ENCODE measurements at places on chromosomes 5 and 9.
A peak's percentile ranks its signal among the peaks of the same experiment; 100 is the strongest.

- DNase-seq: no peak
These were observed 272.9 kb downstream of the PDE4D start for GRCh38 chr5:59620535-59621212.

GRCh38 chr9:33414268-33414667, 11.9 kb upstream of the AQP7 start:
- DNase-seq: no peak

- DNase-seq: peak; percentile 26
These were observed 1.1 kb upstream of the TLE4 start for GRCh38 chr9:79570448-79571308.

- peak; percentile 48 for DNase-seq
These were observed 20.7 kb downstream of the GOLGA2 start for GRCh38 chr9:128254855-128255759.

GRCh38 chr5:143218517-143219170, 184.8 kb downstream of the NR3C1 start:
- no peak for DNase-seq

- no peak for DNase-seq
These were observed 56.9 kb downstream of the HOMER1 start for GRCh38 chr5:79456890-79457583.

DNA sequence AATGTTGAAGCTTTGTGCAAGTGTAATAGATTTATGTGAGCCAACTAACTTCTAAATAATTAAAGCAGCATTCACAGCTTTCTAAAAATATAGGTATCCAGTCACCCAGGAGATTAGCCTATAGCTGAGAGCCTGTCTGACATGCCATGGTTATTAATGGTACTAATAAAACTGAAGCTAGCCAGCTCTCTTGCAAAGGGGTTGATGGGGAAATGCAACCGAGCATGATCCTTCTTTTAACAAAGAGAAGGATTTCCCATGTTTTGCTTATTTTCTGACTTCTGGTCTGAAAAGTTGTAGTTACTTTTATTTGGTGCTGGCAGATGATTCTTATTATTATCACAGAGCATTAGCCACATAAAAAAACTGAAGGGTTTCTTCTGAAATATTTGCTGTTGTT, 488.7 kb upstream of the CYLC2 start:
- no peak for DNase-seq

DNA sequence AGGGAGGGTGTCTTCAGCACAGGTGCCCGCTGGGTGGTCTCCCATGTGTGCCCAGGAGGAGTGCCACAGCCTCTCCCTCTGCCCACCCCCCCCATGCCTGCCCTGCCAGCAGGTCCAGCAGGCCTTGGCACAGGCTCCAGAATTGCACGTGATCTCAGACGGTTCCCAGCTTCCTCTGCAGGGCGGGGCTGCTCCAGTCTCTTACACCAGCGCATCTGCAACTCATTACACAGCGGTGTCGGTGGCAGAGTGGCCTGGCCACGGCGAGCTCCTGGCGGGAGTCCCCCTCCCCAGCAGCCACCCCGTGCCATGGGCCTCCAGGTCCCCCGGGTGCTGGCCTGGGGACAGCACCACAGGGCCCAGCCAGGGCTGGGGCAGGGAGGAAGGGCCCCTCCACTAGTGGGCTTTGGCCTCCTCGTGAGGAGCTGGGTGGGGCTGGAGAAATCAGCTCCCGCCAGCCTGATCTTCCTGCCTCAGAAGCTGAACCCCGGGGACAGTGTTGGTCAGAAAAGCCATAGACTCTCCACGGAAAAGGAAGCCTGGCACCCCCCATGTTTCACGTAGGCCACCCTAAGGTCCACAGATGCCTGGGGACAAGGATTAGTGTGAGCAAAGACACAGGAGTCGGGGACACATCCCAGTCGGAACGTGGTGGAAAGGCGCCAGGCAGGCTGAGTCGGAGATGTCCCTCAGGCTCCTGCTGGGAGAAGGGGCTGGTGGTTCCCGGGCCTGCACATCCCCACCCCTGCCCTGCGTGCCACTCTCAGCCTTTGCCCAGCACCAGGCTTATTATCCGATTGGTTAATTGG, 40.2 kb downstream of the RXRA start:
- DNase-seq: no peak

- DNase-seq: no peak
These were observed 8.6 kb upstream of the ANKRD33B start for GRCh38 chr5:10555277-10555684.

DNA sequence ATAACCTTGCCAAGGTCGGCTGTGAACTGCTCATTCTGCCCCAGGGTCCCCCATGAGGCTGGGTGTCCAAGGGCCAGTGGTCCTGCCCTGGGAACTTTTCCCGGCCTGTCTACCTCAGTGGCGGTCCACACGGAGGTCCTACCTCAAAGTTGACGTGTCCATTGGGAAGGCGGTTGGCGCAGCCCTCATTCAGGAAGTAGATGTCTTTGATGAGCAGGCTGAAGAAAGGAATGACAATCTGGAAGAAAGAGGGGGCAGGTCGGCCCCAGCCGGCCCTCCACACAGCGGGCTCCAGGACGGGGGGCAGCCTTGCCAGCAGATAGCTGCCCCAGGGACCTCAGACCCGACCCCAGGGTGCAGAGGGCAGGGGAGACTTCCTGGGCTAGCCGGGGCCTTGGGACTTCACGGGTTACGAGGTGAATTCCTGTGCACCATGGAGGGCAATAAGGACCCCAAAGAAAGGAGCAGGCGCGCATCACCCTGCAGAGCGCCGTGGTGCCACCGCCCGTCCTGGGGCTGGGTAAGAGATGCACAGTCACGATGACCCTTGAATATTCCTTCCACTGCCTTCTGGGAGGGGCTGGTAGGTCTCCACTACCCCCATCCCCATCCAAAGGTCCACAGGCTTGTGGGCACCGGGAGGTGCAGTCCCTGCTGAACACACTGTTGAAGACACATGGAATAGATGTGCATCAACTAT, 42.9 kb upstream of the RNF130 start:
- DNase-seq: no peak

GRCh38 chr9:96255698-96256097, 46.3 kb downstream of the HSD17B3 start:
- no peak for DNase-seq

DNA sequence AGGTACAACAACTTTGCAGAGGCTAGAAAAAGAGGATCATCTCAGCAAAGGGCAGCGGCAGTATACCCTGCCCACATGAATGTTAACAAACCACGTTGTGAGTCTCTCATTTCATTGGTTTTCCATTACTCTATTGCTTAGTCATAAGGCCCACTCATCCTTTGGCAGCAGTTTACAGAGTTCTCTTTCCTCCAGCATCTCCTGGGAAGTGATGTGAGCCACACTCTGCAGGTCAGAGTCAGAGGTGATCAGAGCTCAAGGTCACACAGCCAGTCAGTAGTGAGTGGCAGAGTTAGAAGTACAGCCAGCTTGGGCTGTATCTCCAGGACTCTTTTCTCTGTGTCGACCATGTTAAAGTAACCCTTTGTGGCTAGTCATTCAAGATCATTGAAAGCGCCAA, 599.6 kb upstream of the GRAMD2B start:
- DNase-seq: no peak

- DNase-seq: no peak
These were observed 28.2 kb upstream of the CPLX2 start for GRCh38 chr5:175842951-175843793.

- DNase-seq: no peak
These were observed 8.2 kb upstream of the ACO1 start for GRCh38 chr9:32376285-32376684.

GRCh38 chr9:121221664-121222055, 20.0 kb upstream of the RAB14 start:
- no peak for DNase-seq

GRCh38 chr9:86670536-86670935, 276.8 kb downstream of the GAS1 start:
- no peak for DNase-seq

- peak; percentile 8 for DNase-seq
These were observed 736 bp upstream of the GLDC start for GRCh38 chr9:6646293-6646636.

DNA sequence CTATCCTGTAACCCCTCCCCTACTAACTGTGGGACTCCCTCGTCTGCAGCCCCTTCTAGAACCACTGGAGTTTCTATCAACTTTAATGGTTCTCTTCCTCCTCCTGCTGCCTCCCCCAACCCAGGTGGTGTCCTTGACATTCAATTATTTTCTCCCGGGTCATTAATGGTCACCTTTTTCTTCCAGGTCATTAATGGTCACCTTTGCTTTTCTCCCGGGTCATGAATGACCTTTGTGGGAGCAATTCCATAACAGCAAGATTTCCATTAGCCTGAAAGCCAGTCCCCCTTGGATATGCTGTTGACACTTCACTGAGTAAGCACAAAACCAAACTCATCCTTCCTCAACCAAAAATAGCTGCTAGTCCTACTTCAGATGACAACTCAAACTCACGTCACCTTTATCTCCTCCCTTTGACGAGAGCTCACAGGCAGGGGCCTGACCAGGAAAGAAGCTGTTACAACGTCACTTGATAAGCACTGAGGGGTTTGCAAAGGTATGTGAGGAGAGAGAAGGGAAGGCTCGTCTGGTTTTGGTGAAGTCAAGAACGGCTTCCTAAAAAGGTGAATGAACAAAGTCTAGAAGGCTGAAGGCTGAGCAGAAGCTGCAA, 10.9 kb downstream of the CCDC127 start:
- DNase-seq: no peak

- no peak for DNase-seq
These were observed 6.6 kb downstream of the LHX2 start for GRCh38 chr9:124017929-124018729.

- DNase-seq: no peak
These were observed 138.3 kb downstream of the ZDHHC21 start for GRCh38 chr9:14554886-14555285.

DNA sequence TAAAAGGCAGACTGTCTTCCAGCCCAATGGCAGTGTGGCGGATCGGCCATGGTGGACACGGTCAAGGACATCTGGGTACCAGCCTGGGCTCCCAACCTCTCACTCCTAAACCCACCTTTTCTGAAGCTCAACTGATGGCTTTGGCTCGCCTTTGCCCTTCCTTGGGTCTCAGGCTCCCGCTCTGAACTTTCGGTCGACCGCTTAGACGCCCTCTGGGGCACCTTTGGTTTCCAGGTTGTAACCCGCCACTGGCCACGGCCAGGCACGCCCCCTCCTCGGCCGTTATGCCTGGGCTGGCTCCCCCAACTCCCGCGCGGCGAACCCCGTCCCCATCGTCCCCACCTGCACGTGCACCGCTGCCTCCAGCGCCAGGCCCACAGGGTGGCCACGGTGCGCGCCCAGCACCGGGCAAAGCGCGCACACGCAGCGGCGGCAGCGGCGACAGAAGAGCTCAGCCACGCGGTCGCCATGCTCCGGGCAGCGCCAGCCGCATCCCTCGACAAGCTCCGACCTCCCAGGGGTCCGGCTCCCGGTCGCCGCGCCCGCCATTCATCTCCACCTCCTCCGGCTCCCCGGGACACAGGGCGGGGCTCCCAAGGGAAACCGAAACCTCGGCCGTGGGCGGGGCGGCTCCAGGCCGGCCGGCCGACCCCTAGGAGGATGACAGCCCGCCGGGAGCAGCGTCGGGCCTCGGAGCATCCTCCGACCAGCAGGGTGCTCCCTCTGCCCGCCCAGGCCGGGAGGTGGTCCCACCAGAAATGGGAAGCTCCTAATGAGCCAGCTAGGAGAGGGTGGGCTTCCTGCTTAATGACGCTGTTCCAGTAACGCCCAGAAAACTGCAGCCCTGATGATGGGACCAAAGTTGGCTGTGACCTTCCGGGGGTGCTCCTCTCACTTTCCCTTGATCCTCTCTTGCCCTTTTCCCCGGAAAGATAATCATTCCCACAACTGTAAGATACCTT, at the start of gene TRIM14:
Gene TRIM14, minus strand, starts transcription at position 583 of the 962 bp plus-strand sequence. Its CDS starts 34 bp downstream, at position 549.
- DNase-seq: no peak

DNA sequence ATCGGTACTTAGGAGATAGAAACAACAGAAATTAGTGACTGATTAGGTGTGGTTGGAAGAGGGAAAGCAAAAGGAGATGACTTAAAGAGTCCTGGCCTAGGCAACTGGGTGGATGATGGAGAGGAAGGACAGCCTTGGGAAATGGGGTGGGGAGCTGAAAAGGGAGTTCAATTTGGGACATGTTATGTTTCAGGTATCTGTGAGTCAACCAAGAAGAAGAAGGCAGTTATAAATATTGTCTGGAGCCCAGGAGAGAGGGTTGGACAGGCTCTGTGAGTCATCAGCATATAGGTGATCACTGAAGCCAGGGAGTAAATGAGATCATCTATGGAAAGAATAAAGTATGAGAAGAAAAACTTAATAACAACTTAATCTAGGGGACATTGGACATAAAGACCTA, 357.7 kb downstream of the NPR3 start:
- no peak for DNase-seq

- no peak for DNase-seq
These were observed at the start of gene PCDHB3 for GRCh38 chr5:141100243-141100805. PCDHB3 (plus strand) TSS chr5:141100473; CDS start chr5:141100650, 177 bp downstream.

- no peak for DNase-seq
These were observed 37.7 kb upstream of the PAPPA start for GRCh38 chr9:116115761-116116353.

GRCh38 chr5:136901-137300, 44.9 kb downstream of the PLEKHG4B start:
- DNase-seq: no peak

DNA sequence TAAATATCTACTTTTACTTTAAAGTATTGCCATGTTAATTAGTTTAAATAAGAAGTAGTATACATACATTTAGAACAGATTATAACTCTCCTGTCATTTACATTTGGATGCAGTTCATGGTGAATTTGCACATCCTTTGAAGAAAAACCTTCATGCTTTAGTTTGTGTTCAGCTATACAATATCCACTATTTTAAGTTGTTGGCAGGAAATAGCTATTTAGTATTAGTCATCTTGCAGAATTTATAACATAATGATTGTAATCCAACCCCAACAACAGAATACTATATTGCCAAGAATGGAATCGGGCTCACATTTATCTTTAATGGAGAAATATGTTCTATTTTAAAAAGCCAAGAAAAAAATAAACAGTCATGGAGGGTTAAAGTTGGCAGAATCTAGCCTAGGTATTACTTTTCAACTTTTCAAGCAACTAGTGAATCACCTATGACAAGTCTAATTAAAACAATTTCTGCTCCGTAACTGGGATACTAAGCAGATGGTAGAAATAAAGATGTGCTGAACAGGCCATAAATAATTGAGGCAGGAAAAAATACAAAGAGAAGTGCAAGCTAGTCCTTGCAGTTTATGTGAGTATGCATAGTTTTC, 1170.6 kb upstream of the NUDT12 start:
- DNase-seq: no peak

- no peak for DNase-seq
These were observed 1467.6 kb upstream of the NUDT12 start for GRCh38 chr5:105030153-105030552.
